ENCODE measurements at places on chromosomes 2 and 18.

- no peak for DNase-seq
Measured at GRCh38 chr2:236776695-236777251, 207.1 kb downstream of the ACKR3 start.

DNA sequence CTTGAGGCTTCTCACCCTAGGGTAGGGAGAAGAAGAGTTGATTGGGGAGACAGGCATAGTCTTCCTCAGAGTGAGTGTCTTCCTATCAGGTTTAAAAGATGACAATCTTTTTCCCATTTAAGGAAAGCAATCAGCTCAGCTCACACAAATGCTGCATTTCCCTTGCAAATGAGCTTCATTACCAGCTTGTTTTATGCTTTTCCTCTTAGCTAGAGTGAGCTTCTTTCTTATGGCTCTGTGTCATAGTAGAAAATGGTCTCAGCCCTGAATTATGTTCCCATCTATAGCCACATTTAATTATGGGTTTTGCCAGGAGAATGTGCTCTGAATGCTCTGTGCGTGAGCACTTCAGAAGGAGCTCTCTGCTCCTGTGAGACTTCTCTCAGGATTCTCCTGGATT, 112.8 kb upstream of the NCK2 start:
- no peak for DNase-seq

DNA sequence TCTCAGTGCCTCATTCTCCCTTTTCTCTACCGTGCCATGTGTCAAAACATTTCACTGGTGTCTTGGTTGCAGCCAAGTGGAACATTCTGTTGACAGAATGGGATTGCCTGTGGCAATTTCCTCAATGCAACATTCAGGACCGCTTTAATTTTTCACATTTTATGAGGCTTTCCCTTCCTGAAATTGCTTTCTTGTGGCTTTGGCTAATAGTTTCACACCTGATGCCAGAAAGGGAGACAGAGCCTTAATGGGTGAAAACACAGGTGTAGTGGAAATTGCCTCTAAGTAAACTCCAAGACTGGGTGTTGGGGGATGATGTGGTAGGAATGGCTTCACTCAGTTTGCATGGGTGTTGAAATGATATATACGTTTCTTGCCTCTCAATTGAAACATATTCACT, 278.3 kb downstream of the TSN start:
- no peak for DNase-seq

GRCh38 chr2:127651971-127652550, 6.1 kb downstream of the GPR17 start:
- DNase-seq: no peak
